ENCODE measurements at places on chromosomes 2 and 18.

GRCh38 chr2:100244881-100245605 is 77.3 kb downstream of the LONRF2 start:
- no peak for DNase-seq

- DNase-seq = no peak
Measured at GRCh38 chr2:69126341-69126740, 113.4 kb downstream of the ANTXR1 start.

DNA sequence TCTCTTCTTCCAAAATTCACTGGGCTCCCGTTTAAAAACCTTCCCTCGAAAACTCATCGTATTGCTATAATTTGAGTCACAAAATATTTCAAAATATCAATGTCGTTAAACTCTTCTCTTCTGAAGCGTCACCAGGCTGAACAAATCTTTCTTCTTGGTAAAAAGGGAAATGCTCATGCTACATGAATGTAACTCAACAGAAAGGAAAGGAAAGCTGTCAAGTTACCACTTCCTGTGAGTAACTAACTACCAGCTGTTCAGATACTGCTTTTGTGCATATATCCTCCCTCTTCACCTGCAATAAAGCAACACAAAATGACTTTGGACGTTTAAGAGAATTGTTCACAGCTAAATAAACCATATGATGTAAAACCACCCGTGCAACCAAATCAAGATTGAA is 95.4 kb downstream of the DOCK10 start:
- DNase-seq = no peak

- DNase-seq = no peak
Measured at GRCh38 chr2:85436836-85437487, 18.4 kb downstream of the SH2D6 start.

DNA sequence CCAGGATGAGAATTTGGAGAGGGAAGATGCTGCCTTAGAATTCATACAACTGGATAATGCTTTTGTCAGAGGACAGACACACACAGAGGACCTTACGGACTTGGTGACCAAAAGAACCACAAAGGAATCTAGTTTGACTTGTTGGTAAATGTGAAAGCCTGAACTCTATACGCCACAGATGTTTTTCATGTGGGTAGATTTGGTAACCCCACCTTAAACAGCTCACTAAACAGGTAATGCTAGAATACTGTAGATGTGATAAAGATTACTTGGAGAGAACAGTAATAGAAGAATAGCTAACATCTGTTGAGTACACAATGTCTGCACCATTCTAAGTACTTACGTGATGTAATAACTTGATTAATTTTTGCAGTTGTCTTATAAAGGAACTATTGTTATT is 24.1 kb downstream of the ANXA4 start:
- no peak for DNase-seq

DNA sequence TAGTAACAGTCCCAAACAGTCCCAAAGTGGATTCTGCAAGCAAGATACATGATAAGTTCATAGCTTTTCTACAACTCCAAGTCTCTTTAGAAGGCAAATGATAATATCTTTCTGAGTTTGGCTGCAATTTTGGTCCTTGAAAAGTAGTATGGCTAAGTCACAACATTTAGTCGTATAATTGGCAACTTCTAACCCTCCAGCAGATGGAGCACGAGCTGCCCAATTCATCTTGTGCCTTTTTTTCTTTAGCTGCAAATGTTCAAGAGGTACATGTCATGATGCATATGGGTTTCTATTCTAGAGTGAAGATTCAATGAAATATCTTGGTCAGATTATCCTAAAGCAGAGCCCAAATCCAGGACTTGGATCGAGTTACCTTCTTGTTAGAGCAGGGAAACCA is 127.0 kb upstream of the KLHL14 start:
- DNase-seq = no peak

GRCh38 chr2:119691189-119691588 is 12.2 kb downstream of the TMEM177 start:
- no peak for DNase-seq

- no peak for DNase-seq
Measured at GRCh38 chr2:43144263-43144662, 82.1 kb downstream of the ZFP36L2 start.

GRCh38 chr2:179936654-179937053 is 70.4 kb downstream of the CWC22 start:
- DNase-seq = no peak

DNA sequence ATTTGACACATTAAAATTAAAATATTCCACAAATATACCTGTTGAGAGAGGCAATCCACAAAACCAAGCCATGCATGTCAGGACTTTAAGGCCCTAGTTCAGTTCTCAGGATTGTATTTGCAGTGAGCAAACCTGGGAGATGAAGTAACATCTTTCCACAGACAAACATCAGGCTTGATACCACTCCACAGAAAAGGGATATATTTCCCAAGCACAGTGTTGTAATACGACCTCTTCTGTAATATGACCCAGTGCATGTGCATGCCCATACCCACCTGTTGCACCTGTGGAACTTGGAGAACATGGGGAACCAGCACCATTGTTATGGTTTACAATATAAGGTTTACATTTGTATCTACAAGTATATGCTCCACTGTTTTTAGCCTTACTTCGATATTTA is 184.0 kb downstream of the PDE11A start:
- DNase-seq = no peak

DNA sequence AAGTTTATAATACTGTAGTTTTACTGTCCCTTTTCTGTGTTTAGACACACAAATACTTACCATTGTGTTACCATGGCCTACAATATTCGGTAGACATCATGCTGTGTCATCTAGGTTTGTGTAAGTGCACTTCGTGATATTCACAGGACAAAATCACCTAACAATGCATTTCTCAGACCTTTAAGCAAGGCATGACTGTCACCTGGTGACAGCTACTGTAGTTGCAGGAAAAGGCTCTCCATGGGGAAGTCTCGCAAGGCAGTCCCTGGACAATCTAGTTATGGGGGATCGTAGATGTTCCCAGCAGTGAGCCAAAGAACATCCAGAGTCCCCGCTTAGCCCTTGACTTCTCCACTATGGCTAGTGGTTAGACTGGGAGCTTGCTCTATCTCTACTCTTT is 73.1 kb downstream of the EIF2AK3 start:
- no peak for DNase-seq

DNA sequence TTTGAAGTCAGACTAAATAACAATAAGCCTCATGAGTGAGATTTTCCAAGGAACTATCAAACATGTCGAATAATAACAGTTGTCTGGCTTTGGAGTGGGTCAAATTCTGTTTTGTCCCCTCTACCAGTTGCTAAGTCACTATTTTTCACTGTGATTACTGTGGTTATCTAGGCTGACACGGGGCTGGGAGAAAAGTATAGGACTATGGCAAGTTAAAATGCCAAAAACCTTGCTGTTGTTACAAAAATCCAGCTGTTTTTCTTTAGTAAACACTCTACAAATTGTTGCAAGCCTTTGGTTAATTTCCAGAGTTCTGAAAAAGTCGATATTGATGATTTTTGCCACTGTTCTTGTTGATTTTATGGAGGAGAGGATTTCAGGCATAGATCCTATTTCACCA is 1.5 kb downstream of the CFAP210 start:
- no peak for DNase-seq

DNA sequence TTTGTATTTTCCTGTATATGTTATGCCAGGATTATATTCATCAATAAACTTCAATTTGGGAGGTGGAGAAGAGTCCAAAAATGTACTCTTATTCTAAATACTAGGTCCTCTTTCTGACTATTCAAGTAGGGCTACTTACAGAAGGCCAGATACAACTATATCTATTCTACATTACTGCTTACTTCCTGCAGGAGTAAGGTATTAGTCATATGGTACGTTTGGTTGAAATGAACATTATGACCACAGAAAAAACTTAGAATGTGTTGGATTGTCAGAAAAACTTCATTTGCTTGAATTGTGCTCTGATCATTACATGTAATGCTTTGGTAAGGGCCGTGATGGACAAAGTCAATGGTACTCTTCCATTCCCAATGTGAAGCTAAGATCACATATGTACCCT is 35.0 kb downstream of the STAT4 start:
- no peak for DNase-seq

GRCh38 chr2:229901819-229902218 is 20.0 kb downstream of the TRIP12 start:
- no peak for DNase-seq

GRCh38 chr18:22544626-22545025 is 126.9 kb upstream of the CTAGE1 start:
- no peak for DNase-seq

DNA sequence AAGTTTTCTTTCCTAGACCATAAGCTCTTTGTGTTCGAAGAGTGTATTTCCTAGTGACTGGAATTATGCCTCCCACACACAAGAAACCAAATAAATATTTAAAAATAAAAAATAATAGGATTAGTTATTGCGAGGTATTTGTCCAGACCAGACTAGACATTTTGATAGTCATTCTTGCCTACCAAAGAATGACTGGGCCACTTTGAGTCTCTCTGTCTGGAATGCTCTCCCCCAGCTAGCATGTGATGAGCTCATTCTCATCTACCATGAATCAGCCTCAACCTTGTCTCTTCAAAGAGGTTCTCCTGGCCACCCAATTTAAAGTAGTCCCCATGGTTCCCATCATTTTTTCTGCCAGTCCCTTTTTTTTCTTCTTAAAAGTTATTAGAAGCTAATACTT is 13.9 kb upstream of the DSC1 start:
- no peak for DNase-seq

DNA sequence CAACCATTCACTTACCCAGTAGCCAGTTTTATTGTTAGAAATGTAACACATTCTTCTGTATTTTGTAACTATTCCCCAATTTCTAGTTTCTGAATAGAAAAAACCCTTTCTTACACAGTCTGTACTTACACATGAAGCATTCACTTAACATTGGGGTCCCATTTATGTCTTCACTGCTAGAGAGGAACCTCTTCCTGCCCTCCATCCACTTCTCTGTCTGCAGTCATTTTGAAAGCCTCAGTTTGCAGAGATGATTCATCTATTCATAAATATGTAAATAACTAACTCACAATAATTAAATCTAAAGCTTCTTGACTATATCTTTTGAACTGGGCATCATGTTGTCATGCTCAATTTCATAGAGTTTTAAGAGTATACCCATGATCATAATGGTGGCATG is 55.9 kb downstream of the ZRANB3 start:
- DNase-seq = no peak

DNA sequence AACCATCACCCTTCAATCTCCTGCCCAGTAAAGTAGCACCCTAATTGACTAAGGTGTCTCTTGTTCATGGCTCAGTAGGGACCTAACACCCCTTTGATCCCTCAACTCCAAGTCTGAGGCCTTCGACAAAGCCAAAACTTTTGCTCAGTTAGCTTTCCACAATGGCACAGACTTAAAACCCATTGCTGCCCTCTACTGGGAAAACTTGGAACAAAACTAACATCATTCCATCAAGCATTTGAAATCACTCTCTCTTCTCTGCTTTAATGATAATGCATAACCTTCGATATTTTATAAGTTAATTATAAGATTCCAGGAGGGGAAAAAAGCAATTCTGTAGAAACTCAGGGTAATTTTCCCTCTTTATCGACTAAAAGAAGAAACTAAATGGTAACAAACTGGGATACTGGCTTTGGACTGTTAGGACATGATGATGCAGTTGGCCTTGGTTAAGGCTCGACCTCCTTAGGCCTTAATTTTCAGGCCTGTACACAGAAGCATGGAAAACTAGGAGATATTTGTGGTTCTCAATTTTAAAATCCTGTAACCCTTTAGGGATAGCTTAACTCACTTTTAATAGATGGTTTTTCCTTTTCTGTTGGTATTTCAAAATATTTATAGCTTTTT is 127.8 kb downstream of the STK39 start:
- peak; percentile 47 for DNase-seq

DNA sequence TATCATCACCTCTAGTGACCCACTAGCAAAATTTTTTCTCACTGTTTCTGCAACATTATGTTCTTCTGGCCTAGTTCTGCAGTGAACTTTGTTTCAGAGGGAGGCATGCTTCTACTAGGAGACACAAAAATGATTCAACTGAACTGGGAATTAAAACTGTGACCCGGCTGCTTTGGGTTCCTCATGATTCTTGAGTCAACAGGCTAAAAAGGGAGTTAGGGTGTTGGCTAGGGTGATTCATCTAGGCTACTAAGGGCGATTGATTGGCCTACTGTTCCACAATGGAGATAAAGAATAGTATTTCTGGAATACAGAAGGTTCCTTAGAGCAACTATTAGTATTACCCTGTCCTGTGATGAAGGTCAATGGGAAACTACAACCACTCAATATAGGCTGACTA is 179.5 kb downstream of the PPP1R1C start:
- no peak for DNase-seq

- no peak for DNase-seq
Measured at GRCh38 chr2:6652251-6652650, 213.5 kb downstream of the CMPK2 start.

GRCh38 chr2:215171796-215172195 is 33.4 kb upstream of the ABCA12 start:
- no peak for DNase-seq

DNA sequence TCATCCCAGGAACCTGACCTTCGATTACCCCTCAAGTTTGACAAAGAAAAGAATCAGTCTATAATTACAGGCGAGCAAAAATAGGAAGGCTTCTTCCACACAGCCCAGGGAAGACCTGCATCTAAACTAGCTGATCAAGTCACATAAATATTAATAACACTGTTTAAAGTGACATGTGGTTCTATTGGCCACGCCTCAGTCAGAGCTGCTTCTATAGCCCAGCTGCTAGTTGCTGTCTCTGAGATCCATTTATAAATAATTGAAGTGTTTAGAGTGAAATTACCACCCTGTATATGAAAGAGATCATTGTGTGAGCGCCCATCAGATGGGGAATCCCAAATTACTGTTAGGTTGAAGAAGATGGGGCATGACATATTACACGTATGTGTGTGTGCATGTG is 426.0 kb downstream of the CDH2 start:
- DNase-seq = peak; percentile 20

DNA sequence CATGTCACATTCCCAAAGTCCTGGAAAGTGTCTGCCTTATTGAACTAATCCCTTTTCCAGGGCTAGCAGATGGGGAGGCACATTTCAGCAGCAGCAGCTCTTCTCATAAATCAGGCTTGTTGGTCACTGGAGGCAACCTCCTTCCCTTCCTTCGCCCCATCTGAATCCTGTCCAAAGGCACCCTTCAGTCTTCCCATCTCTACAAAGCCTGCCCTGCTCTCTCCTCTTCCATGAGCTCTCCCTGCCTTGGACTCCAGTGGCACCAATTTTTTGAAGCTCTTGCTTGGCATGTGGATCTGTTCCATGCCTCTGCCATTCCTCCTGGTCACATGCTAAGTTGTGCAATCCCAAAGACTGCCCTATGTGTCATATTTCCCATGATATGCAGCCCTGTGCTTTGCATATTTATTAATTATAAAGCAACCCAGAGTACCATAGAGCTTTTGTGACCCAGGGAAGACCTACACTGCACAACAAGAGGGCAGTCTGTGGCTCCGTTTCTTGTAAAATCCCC is 70.3 kb downstream of the ANTXR1 start:
- DNase-seq = no peak

GRCh38 chr2:42089340-42089925 is 41.6 kb downstream of the PKDCC start:
- no peak for DNase-seq
